ENCODE measurements at places on chromosomes 6 and 20.
A peak's percentile ranks its signal among the peaks of the same experiment; 100 is the strongest.

DNA sequence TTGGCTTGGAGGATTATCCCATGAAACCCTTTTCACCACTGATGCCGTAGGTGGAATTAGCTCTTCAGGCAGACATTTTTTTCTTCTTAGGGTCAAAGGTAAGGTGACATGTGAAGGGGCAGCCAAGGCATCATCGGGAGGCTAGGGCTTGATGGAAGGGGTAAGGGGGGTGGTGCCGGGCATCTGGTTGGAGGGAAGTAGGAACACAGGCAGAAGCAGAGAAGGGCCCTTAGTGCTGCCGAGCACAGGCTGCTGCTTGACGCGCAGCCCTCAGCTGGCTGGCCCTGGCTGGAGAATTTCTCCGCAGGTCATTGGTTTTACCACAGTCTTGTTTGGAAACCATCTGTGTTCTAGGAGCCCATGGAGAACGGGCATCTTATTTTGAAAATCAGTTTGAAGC, 54.7 kb downstream of the TRAF3IP2 start:
- DNase-seq, result no peak

DNA sequence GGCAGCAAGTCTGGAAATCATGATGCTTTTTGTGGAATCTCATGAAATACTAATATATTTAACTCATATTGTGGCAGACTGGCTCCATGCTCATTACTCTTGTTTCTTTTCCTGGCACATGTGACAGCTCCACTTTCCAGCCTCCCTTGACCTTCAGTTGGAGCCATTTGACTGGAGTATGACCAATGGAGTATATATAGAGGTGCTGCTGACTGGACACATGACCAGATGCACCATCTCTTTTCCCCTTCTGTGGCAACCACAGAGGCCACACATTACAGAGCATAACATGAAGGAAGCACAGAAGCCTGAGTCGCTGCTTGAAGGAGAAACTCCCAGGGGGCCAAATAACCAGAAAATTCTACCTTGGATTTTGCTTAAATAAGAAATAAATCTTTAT, 77.4 kb downstream of the MKKS start:
- DNase-seq, result no peak

DNA sequence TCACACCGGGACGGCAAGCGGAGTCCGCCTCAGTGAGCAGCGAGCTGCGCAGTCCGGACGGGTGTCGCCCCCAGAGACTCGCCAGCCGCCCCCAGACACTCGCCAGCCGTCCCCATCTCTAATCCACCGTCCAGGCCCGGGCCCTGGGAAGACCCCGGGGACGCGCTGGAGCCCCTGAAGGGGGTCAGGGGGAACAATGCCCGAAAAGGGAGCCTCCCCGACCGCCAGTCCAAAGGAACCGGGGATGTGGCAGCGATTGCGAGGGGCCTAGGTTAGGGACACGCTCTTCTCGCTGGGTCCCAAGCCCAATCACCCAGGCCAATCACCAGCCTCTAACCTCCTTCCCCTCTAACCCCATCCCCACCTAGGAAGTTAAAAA, 33.1 kb downstream of the TFAP2A start:
- DNase-seq, result no peak

DNA sequence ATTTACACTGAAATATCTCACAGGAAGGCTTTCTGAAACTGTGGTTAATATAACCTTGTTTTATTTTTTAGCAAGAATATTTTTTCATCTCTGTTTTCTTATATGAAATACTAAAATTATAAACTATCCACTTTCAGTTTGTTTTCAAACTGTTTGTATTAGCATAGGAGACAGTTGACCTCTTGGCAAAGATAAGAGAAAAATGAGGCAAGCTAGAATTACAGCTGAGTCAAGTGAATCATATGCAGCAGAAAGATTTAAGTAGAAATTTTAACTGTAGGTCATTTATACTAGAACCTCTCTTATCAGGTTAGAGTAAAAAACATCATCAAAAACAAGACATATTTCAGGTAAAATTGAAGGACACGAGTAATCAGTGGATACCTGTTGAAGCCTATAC, 792.6 kb downstream of the PHF3 start:
- no peak for DNase-seq

GRCh38 chr6:43278524-43279078, 19.5 kb upstream of the SLC22A7 start:
- DNase-seq, result no peak

GRCh38 chr6:158030380-158031300, 49.0 kb downstream of the SYNJ2 start:
- DNase-seq, result no peak

DNA sequence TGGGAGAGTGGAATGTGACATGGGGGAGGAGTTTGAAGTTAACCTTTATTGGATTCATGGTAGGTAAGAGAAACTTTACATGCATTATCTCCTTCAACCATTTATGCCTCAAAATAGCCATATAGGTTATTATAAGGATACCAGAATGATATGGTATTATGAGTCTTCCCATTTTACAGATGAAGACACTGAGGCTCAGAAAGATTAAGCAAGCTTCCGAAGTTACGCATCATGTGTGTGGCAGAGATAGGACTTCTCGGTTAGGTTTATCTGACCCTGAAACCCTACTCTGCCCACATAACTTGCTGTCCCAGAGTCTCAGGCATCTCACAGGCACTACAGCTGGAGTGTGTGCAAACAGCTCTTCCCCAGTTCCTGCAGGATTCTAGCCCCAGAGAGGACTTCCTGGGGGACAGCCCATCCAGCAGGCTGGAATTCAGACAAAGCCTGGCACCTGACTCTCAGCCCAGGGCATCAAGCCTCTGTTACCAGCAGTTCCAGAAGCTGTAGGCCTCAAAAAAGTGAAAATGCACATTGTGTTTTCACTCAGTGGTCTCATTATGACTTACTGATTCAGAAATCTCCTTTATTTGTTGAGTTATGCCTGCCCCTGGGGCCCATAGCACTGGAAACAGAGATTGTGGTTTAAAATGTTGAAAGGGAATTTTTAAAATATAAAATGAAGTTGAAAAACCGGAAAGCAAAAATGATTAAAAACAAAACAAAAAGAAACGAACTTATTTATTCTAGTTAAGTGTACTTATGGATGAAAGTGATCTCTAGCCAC, 512.8 kb upstream of the CHD6 start:
- DNase-seq, result no peak

DNA sequence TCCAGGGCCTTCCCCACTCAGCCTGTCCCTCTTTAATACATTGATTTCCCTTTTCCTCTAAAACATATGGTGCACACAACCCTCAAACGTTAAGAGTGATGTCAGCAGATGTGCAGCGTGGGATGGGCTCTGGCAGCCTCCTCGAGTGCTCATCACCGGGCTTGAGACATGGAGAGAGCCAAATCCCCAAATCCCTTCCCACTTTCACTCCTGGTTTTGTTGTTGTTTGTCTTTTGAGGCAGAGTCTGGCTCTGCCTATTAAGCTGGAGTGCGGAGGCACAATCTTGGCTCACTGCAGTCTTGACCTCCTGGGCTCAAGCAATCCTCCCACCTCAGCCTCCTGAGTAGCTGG, 5.8 kb upstream of the PLTP start:
- no peak for DNase-seq

DNA sequence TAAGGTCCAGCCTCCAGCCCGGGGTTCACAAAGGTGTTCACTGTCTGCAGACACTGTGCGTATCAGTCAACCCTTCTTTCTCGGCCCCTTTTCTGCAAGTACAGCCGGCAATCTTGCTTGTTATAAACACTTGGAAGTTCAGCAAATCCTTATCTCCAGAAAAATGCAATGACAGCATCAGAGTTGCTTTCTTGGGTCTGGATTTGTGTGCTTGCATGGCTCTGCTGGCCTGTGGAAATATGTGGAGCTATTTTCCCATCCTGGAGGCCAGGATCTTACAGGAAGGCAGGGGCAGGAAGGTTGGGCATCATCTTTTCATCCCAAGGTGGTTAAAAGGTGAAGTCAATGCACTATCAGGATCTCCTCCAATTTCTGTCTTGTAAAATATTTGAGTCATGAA, 100.3 kb downstream of the SMOC2 start:
- no peak for DNase-seq

- DNase-seq, result peak; percentile 17
These were observed 69.1 kb upstream of the PRSS16 start for GRCh38 chr6:27178407-27178730.

DNA sequence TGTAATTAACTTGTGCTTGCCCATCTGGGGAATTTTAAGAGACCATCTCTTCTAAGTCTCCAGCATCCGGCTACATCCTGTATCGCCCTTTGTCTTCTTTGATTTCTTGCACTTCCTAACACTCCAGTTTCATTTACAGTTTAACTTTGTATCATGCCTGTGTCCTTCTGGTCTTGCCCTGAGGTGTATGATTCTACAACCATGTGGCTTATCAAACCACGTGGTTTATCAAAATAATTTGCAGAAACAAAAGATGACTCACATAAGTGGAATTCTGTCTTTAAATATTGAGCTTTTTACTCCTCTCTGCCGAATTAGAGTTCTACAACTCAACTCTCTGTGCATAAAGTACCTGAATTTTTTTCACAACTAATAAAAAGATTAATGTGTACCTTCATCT, 580.7 kb downstream of the KIF16B start:
- DNase-seq, result no peak

DNA sequence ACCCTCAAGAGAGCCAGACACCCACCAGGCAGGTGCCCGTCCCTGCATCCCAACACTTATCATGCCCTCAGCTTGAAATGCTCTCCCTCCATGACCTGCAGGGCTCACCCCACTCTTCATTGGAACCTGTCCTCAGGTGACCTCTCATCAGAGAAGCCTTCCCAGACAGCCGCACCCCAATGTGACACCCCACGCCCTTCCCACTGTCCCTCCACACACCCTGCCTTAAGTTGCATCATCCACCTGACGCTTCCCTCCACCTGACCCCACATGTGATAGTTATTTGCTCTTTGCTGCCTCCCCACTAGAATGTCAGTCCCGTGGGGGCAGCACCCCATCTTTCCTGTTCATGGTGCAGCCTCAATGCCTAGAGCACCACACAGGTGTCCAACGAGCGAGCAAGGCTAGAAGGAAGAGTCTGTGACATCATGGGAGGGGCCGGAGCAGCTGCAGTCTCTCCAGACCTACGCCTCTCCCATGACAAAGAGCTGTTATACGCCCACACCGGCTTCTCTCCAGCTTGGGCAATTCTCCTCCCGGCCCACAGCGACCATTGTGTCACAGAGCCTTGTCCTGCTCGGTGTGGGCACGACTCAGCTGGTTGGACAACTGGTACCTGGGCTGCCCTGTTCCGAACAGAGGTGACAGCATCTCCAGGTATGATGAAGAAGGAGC, 58.2 kb downstream of the NFATC2 start:
- no peak for DNase-seq

GRCh38 chr6:158703111-158703836, 53.4 kb downstream of the SYTL3 start:
- no peak for DNase-seq

DNA sequence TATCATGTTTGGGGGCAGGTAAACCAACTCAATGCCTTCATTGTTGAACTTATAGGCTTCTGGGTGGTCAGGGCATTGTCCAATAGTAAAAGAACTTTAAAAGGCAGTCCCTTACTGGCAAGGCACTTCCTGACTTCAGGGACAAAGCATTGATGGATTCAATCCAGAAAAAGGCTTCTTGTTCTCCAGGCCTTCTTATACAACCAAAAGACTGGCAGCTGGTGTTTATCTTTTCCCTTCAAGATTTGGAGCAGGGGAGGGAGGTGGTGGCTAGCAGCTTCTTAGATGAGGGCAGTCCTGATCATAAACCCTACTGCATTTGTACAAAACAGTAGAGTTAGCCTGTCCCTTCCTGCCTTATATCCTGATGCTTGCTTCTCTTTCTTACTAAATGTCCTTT, 57.5 kb downstream of the NCOA3 start:
- DNase-seq, result no peak

DNA sequence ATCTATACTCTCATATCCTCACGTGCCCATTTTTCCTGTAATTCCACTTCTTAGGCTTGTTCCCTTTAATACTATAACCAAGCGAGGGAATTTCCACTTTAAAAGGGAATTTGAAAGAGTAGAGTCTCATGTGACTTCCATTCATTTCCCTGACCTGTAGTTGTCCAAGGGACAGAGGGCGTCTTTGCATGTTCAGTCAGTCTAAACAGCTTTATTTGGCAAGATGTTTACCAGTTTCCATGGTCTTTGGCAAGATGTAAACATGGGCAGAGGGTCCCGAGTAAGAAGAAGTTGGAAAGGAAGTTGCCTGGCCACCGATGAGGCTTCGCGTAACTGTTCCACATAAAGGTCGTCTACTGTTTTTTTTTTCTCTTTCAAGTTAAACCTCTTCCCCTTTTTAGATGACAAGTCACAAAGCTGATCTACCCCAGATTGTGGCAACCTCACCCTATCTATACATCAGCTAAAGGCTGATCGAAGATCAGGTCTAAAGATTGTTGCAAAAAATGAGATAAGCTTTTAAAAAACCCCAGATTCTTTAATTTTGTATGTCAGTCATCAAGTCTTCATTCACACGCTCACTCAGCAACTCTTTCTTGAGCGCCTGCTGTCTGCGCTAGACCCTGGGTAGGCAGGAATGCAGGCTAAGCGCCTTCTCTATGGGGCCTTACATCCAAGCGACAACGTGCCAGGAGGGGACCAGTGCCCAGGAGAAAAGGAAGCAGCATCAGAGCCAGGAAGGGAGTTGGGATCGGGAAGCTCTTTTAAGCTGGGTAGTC, 31.7 kb upstream of the CCR6 start:
- DNase-seq, result no peak

- no peak for DNase-seq
These were observed 44.7 kb downstream of the DEK start for GRCh38 chr6:18219591-18219990.

- peak; percentile 68 for DNase-seq
These were observed 16.4 kb upstream of the ENPP4 start for GRCh38 chr6:46113370-46113769.

DNA sequence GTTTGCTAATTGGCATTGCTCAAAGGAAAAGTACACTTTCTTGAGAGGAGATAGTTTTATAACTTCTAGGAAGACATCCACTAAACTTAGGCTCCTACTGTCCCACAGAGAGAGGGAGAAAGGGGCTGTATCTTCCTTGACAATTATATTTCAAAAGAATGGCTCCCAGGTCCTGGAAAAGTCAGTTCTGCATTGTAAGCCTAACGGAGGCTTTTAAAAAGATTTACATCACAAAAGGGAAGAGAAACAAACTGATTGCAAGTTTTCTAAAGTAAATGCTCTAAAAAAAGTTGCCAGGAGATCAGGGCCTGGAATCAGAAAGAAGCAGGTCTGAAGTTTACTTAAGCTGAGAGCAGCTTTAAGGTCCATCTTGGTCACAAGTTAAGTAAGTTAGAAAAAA, 839.5 kb downstream of the FRK start:
- peak; percentile 12 for DNase-seq

DNA sequence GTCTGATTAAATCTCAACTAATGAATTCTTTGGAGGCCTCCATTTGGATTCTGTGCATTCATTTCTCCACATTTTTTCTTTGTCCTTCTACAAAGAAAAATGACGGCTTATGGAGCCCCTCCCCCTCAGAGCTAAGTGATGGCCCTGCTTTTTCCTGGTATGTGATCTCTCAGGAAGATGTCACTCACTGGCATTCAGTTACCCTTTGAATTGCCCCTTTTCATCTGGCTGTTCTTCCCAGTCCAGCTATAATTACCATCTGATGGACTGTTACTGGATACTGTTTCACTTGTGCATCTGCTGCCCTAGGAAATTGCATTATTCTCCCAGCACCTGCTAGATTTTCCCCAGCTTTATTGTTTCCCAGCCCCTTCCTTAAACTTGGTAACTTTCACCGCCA, 151.9 kb downstream of the CFAP61 start:
- DNase-seq, result no peak

GRCh38 chr6:24551139-24551538, 56.4 kb downstream of the ALDH5A1 start:
- DNase-seq, result no peak

GRCh38 chr20:62663145-62664018, 21.1 kb downstream of the SLCO4A1 start:
- DNase-seq, result no peak
